ENCODE measurements at places on chromosomes 6 and 20. TPM values are rescaled to one million over a fixed set of nuclear protein-coding genes. Genes with fewer than 3 reads are reported as not detected.

Gene GTSF1L
- polyA plus RNA-seq, result not detected

Gene RAD21L1
- polyA plus RNA-seq, result 0.16 TPM

Gene KHDC1L
- not detected for polyA plus RNA-seq

Gene VGLL2
- polyA plus RNA-seq, result not detected

Gene TFB1M
- 14.0 TPM for polyA plus RNA-seq

Gene HLA-DMB
- not detected for polyA plus RNA-seq

Gene TAGAP
- polyA plus RNA-seq, result not detected

Gene PLA2G7
- not detected for polyA plus RNA-seq

Gene ZNF343
- 8.1 TPM for polyA plus RNA-seq

Gene OR12D3
- polyA plus RNA-seq, result not detected

Gene UQCC2
- 134 TPM for polyA plus RNA-seq

Gene DYNLT2
- 0.51 TPM for polyA plus RNA-seq

All from GM23248 (cell line).